CD8-positive, alpha-beta memory T cell (primary cell): ENCODE measurements at places on chromosomes 2 and 18.

DNA sequence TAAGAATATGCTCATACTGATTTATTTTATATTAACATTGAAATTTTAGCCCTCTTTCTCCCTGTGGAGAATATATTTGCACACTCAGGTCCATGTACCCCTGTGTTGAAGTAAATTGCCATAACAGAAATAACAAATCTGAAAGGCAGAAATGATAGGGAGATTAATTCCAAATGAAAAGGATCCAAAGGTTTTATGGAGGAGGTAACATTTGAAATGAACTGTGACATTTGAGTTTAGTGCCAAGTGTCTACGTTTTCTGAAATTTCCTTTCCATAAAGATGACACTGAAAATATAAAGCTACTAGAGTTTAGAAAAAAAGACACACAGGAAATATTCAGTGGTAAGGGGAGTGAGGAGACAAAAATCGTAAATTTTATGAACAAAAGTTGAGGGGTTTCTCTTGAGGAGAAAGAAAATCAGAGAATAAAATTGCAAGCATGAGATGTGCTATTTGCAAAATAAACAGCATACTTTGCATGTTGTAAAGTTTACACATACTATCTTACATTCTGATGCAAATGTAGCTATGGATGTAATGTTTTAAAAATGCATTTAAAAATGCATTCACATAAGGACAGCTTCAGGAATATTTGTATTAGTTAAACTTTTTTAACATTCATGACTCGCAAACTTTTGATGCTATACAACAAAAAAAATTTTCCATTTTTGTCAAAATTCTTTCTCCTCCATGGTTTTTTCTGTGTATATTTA, 69.5 kb downstream of the BAZ2B start:
- no peak for DNase-seq

DNA sequence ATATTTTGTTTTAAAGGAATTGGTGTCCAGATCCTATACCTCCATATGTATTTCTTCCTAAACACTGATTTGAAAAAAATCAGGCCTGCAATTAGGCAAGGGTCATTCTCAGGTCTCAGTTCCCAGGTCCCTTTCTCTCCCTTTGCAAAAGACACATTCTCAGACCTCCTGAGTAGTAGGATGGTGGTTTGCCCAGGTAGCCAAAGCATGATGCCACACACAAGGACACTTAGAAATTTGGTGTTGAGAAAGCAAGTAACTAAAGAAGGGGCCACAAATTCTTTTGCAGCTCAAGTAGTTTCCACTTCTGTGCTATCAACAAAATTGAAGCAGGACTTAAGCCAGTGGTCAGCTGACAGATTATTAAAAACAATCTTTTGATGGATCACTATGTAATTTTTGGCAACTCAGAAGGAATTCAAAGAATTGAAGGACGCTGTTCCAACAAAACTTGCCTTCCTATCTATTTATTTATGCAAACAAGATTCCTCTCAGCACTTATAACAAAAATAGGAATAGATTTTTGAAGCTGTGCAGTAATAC, 6.6 kb upstream of the MYO5B start:
- no peak for DNase-seq

DNA sequence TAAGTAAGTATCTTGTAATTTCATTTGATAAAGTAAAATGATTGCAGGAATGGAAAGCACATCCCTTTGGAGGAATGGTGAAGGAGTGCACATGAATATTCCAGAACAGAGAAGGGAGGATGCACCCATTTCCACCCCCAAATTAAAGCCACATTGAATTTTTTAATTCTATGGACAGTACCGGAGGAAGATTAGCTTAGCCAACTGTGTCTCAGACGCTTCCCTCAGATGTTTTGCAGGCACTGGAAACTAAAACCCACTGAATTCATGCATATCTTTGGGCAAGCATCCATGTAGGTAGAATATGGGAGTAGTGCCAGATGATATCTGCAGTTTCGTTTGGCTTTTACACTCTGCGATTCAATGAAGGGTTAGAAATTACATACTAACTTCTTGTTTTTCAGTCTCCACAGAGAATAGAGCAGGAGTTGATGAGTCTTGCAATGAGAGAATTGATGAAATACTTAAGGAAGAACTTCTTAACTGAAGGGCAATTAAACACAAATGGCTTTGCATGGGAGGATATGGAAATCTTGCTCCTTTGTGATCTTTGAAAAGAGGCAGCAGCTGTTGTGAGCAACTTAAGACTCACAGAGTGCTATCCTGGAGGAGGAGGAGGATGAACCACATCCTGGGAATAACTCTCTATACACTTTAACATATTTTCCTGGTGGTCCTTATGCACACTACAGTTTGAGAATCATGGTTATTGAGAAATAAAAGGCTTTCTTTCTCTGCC, 71.7 kb upstream of the MYO3B start:
- no peak for DNase-seq

DNA sequence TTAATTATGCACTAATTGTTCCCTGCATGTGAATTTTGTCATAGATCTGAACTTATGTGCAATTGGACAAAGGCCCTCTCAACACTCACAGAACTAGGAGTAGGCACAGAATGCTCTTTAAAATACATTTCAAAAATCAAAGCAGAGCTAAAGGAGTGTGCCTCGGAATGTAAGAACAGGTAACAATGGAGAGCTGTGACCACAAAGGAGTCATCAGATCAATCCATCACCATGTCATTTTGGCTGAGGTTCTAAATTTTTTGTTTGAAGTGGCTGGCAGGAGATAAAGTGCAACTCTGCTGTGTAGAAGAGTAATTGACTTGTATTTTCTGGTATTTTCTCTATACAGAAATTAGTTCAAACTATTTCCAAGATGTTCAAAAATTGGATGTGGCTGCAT, 155.4 kb downstream of the NRP2 start:
- no peak for DNase-seq

- no peak for DNase-seq
Measured at GRCh38 chr2:48419884-48420511, 110.0 kb upstream of the STON1 start.

DNA sequence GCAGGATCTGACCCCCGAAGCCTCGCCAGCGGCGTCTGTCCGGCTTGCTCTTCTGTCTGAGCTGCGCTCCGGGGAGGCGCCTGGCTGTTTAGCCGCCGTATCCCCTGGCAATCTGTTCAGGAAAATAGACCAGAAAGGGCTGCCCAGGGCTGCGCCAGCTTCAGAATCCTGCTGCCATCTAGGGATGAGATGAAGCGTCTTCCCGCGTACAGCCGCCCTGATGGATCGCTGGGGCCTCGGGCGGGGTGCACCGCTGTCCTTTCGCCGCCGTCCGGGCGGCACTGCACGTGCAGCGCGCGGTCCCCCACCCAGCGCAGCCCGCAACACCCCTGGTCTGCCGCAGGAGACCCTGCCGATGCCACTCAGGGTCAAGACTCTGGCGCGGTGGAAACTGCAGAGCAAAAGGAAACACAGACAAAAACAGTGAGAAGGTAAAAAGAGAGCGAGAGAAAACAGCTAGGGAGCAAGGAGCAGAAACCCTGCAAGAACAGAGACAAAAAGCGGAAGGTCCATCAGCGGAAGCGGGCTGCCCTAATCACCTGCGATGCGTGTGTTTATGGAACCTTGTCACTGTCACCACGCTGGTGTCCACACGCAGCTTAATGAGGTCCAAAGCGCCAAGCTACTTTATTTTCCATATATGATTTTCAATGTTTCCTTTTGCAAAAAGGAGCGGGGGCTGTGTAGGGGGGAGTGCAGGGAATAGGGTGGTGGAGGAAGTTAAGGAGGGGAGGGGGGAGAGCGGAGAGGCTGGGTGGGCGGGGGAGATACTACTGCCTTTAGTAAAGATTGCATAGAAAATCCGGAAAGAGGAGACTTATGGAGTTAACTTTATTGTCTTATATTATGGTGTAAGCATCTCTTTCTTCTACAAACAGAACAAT, 2113.3 kb upstream of the PIK3C3 start:
- DNase-seq = no peak

DNA sequence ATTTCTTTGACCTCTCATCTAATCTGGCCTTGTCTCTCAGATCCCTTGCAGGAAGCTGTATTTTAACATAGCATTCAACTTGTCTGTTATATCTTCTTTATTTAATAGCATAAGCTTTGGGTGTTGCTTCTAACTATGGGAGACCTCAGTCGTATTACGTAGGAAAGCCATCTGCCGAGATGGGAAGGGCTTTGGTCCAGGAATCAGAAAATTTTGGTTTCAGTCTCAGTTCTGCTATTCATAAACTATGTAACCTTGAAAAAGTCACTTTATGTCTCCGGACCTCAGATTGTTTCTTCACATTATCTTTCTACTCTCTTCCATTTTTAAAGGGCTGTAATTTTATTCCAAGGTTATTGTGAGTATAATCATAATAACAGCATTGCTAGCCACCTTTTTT, 297.7 kb downstream of the SATB2 start:
- no peak for DNase-seq

- DNase-seq = no peak
Measured at GRCh38 chr18:13527730-13528129, 198.6 kb downstream of the FAM210A start.

DNA sequence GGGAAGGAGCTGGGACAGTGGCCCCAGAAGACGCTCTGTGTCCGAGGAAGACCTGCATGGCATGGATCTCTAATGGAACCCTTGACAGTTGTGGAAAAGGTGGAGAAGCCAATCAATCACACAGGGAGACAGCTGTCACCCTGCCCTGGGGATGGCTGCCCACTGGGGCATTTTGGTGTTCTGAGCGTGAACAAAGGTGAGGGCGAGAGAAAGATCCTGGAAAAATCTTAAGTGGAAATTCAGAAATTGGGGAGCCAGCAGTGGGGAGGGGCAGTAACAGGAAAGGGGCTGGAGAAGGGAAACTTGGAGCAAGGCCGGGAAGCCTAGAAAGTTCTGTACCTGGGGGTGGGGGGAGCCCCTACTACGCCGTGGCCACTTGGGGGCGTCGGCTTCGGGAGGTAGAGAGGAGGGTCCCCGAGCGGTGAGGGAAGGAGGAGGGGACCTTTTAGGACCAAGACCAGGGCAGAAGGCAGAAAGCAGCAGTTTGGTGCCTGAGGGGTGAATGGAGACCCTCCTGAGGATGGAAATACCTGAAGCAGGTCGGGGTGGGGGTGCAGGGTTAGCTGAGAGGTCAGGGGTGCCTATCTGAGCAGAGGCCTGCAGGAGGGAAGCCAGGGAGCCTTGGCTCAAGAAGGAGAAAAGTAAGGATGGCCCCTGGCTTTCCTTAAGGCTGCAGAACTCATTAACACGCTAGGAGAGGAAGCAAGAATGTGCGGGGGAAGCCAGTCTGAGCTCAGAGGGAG, 30.0 kb downstream of the NGEF start:
- DNase-seq = no peak

DNA sequence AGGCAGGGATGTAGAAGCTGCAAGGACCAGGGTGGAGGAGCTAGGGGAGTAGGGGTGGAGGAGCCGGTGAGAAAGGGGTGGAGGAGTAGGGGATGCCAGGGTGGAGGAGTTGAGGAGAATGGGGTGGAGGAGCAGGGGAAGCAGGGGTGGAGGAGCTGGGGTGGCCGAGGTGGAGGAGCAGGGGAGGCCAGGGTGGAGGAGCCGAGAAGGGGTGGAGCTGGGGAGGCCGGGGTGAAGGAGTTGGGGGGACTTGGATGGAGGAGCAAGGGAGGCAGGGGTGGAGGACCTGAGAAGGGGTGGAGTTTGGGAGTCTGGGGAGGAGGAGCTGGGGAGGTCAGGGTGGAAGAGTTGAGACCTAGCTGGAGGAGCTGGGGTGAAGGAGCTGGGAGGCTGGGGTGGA, 13.3 kb downstream of the SOX11 start:
- no peak for DNase-seq

- no peak for DNase-seq
Measured at GRCh38 chr2:188293601-188294351, 2.1 kb downstream of the GULP1 start.

DNA sequence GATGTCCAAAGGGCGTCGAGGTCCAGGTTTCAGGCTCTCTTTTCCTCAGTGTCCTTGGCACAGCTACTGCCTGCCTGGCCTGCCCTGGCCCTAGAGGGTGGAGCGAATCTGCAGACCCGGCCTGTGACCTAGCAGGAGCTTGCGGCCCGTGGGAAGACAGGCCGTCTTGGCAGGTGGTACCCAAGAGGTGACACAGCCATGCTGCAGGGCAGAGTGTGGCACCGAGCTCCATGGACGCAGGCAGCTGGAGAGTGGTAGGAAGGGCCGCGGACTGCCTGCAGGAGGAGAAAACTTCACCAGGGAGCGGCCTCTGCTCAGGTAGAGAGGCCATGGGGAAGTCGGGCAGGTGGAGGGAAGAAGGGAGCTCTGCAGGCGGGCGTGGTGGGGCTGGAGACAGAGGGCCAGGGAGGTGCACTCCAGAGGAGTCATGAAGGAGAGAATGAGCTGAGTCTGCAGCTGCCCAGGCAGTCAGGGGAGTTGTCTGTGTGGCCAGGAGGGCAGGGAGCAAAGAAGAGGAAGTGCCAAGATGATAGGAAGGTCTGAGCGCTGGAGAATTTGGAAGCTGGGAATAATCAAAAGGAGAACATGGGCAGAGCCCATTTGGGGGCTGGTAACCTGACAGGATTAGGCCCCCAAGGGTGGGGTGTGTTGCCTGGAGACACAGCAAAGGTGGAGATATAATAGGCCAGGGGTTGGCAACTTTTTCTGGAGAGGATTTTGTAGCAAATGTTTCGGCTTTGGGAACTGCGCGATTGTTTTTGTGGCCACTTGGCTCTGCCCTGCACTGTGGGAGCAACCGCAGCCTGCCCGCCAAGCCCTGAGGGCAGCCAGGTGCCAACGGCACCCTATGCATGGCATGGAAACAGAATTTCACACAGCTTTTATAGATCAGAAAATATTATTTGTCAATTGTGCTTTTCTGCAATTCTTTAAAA, 154.4 kb upstream of the PXDN start:
- no peak for DNase-seq

DNA sequence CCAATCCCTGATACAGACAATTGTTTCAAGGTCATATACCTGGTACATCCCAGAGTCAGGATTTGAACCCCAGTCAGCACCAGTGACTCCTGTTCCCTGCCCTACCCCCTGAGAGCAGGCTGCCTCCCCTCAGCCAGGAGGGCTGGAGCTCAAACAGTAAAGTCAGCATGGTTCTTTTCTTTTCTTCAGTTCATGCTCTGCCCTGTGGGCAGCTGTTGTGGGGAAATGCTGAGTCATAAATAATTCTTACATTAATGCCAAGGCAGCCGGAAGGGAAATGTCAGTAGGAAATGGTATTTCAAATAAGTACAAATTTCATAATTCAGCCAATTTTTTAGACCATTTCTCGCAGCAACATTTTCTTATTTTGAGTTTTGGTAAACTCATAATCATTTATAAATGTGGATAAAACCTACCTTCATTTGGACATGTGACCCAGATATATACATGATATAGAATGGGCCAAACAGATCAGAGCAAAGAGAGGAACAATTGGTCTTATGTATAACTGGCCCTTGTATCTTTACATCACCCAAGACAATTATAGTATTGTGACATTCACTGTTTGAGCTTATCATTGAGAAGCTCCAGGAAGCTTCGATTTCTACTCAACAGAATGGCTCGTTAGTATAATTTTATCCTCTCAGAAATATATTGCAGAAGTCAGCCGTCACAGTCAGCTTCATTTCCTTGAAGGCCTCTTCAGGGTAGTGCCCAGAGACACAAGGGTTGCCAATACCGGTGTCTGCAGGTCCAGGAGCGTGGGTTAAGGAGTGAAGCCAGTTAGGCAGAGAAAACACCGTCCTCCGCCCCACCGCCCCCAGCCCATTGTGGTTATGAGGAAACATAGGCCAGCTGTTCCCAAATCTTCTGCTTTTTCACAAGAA, 28.0 kb upstream of the SCYGR1 start:
- DNase-seq = no peak
